ENCODE measurements at places on chromosomes 3 and 15.

DNA sequence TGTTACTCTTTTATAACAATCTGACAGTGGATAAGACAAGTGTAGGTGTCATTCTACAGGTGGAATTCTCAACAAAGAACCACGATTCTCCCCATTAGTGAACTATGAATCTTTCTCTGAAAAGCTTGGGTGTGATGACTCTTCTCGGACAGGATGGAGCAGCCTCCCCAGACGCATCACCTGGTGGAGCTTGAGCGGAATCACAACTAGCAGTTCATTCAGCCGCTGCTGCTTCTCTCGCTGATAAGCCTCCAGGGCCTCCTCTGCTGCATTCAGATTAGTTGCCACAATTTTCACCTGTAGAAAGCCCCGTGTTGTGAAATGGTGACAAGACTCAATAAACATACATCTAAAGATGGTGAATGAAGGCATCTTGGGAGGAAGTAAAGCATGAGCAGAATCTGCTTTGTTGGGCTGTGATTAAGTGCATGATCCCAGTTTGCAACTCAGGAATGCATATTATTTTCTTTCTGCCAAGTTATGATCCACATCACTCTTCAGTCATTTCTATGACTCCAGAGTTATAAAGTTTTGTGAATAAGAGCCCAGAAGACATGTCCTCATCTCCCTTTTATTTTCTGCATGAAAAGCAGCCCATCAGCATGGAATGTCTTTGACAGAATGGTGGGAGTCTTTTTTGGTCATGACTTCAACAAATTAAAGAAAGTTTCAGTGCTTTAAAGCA lies 93.6 kb downstream of the BOC start:
- DNase-seq: no peak

DNA sequence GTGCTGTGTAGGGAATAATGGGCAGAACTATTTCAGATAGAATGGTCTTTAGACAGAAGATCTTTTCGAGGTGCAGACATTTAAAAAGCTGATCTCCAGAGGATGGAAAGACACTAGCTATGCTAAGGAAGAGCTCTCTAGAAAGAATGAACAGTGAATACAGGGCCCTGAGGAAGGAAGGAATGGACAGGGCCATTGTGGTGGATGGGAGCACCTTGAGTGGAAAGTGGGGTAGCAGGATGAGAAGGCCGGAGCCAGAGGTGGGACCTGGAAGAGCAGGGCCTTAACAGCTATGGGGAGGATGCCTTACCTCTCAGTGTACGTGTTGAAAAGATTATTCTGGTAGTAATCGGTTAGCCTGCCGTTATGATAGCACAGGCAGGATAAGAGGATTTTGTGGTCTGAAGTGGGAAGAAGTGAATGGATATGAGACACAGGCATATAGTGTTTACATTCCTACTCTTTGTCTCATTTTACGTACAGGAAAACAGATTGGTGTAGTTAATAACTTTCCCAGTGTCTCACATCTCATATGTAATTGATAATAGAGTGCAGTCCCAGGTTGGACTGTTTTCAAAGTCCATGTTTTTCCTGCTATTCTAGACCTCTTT lies 172.4 kb downstream of the KLHL25 start:
- DNase-seq: no peak

GRCh38 chr3:12959410-12959809 lies 113.8 kb downstream of the IQSEC1 start:
- DNase-seq: no peak

GRCh38 chr3:130820976-130821375 lies 72.9 kb upstream of the ATP2C1 start:
- DNase-seq: no peak

DNA sequence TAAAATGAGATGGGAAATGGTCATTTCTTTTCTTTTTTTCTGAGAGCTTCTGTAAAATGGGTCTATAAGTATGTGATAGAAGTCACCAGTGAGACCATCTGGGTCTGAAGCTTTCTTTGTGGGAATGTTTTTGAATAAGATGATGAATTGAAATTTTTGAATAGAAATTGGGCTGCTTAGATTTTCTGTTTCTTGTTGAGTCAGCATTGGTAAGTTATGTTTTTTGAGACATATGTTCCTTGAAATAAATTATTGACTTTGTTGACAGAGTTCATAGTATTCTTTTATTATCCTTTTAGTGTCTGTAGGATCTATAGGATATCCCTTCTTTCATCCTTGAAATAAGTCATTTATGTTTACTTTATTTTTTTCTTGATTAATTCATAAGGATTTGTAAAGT lies 208.1 kb downstream of the OPA1 start:
- DNase-seq: no peak

DNA sequence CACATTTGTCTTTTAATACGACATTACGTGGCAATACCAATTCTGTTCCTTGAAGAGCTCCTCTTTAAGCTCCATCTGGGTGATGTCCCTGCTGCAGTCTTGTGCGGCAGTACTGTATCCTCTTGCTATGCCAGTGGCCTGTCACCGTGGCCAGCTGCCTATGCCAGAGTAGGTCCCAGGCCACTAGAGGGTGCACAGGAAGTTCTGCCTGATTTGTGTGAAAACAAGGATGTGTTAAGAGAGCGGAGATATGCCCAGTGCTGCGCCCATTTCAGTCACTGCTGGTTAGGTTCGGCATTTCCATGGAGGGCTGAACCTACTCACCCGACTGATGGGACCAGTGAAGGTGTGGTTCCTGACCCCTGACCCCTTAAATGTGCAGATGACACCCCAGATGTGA lies 25.2 kb downstream of the NIPA1 start:
- no peak for DNase-seq

- DNase-seq: no peak
Measured at GRCh38 chr3:186365202-186365974, 3.4 kb upstream of the DGKG start.

DNA sequence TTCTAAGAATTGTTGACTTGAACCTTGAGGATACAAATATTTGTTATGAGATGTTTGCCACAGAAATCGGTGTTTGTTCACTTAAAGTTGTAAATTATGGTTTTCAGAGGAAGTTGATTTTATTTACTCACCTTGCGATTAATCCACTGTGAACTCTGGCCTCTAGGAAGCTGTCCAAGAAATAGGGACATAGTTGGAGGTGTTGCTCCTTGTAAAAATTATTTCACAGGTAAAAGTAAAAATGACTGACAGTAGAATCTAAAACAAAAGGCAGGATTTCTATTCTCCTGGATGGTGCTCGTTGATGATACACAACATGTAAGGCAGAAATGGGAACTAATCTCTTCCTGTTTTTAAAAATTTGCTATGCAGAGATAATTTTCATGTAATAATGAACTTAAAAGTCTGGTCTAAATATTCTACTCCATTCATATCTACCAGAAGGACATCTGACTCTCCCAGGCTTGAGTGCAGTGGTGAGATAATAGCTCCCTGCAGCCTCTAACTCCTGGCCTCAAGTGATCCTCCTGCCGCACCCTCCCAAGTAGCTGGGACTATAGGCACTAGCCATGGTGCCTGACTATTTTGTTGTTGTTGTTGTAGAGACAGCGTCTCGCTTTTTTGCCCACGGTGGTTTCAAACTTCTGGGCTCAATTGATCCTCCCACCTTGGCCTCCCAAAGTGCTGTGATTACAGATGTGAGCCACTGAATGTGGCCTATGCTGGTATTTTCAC lies 17.1 kb upstream of the LZTFL1 start:
- DNase-seq: no peak

- no peak for DNase-seq
Measured at GRCh38 chr15:20280933-20281463, 260.6 kb downstream of the GOLGA6L6 start.

DNA sequence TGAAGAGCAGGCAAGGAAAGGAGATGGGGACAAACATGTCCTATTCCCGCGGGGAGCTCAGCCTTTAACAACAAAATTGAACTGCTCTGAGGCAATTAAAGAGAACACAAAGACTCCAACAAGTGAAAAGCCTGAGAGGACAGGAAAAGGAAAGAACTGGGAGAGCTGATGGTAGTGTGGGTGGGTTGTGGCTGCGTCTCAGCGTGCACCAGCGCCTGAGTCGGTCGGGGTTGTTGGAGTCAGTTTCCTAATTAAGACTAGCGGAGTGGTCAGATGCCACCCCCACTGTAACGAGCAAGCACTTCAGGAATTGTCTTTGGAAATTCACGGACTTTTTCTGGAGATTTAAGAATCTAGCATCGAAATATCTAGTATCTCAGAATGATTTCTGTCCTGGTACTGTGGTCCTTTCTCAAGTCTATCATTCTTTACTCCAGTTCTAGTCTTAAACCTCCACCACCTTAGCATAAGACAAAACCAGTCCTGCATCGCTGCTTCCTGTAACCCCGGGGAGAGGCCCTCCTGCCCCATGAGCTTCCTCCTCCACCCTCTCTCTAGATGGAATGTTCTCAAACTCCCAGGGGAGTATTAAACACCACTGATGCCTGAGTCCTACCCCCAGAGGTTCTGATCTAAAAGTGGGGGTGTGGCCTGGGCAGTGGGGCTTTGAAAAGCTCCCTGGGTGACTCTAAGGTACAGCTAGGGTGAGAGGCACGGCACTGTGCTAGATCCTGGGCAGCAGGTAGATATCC lies 104.0 kb downstream of the CYP19A1 start:
- no peak for DNase-seq

GRCh38 chr3:38455639-38456430 lies 2.1 kb downstream of the ACVR2B start:
- no peak for DNase-seq

- DNase-seq: no peak
Measured at GRCh38 chr3:173096994-173097785, 43.8 kb downstream of the SPATA16 start.

- no peak for DNase-seq
Measured at GRCh38 chr3:27194861-27195483, 174.2 kb downstream of the NEK10 start.

GRCh38 chr15:57280464-57280863 lies 95.8 kb upstream of the CGNL1 start:
- no peak for DNase-seq

DNA sequence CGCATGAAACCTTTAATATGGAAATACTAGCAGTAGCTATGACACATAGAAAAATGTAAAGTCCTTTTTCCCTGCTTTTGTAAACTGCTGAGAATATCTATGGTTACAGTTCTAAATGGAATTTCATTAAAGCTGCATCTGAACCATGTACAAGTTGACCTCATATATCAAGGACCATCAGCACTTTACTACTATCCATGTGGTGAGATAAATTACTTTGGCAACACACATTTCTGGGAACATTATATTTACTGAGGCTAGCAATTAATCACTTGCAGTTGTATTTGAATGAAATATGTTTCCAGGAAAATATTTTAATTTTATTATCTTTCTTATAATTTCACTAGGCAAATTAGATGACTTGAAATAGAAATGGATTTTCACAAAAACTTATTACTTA lies 545.5 kb downstream of the NAALADL2 start:
- DNase-seq: no peak

- DNase-seq: no peak
Measured at GRCh38 chr3:90132197-90132596, 1024.8 kb downstream of the EPHA3 start.

- no peak for DNase-seq
Measured at GRCh38 chr3:61664105-61664482, 102.7 kb downstream of the PTPRG start.

GRCh38 chr15:96678386-96678785 lies 347.9 kb downstream of the NR2F2 start:
- DNase-seq: no peak

GRCh38 chr3:79618883-79619282 lies 148.9 kb downstream of the ROBO1 start:
- DNase-seq: no peak

GRCh38 chr3:128537091-128537703 lies 44.2 kb upstream of the GATA2 start:
- no peak for DNase-seq

DNA sequence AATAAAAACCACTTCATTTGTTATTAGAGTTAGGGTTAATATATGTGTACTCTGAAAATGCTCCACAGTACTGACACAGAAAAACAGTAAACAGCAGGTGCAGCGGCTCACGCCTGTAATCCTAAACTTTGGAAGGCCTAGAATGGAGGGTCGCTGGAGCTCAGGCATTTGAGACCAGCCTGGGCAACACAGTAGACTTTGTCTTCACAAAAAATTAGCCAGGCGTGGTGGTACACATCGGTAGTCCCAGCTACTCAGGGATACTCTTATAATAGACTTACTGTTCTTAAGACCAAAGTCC lies 40.3 kb downstream of the UACA start:
- DNase-seq: no peak
